ENCODE measurements at places on chromosomes 1 and 21.

DNA sequence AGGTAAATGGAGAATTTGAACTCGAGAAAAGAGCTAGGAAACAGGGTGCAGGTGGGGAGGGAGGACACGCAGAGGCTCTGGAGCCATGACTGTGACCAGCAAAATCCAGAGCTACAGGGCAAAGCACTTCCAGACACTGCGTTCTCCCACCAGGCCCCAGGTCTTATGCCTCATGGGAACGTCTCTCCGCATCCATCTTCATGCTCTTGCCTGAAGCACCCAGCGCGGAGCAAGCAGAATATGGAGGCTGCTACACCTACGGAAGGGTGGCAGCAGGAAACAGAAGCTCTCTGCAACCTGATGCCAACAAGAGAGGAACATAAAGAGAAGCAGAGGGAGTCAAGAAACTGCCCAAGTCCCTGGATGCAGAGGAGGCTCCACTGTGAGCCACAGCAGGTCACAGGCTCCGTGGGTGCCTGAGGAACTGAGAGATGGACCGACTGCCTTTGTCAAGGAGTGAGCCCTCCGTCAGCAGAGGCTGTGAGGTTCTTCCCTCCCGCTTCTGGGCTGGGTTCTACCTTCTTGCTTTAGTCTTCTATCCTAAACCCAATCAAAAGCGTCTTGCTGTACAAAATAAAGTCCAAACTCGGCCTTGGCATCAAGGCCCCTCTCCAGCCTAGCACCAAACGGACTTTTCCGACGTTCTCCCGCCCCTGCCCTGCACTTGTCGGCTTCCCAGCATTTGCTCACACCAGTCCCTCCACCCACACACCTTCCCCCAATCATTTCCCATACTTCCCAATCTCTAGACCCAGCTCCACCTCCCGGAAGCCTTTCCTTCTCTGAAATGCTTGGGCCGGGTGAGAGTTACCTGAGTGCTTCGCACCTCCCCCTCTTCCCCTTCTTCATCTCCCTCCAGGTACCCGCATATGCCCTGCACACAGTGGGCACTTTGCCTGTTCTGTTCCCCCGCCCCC, 930 bp downstream of the DHCR24 start:
- DNase-seq = no peak

DNA sequence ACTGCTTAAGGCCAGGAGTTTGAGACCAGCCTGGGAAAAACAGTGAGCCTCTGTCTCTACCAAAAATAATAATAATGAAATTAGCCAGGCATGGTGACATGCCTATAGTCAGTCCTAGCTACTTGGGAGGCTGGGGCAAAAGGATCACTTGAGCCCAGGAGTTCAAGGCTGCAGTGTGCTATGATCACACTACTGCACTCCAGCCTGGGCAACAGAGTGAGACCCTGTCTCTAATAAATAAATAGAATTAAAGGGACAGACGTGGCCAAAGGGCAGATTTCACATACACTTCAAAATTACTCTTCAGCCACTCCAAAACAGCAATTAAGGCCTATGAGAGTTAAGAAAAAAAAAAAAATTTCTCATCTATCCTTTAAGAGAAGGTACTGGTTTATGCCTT, 45.7 kb downstream of the GATAD2B start:
- no peak for DNase-seq

DNA sequence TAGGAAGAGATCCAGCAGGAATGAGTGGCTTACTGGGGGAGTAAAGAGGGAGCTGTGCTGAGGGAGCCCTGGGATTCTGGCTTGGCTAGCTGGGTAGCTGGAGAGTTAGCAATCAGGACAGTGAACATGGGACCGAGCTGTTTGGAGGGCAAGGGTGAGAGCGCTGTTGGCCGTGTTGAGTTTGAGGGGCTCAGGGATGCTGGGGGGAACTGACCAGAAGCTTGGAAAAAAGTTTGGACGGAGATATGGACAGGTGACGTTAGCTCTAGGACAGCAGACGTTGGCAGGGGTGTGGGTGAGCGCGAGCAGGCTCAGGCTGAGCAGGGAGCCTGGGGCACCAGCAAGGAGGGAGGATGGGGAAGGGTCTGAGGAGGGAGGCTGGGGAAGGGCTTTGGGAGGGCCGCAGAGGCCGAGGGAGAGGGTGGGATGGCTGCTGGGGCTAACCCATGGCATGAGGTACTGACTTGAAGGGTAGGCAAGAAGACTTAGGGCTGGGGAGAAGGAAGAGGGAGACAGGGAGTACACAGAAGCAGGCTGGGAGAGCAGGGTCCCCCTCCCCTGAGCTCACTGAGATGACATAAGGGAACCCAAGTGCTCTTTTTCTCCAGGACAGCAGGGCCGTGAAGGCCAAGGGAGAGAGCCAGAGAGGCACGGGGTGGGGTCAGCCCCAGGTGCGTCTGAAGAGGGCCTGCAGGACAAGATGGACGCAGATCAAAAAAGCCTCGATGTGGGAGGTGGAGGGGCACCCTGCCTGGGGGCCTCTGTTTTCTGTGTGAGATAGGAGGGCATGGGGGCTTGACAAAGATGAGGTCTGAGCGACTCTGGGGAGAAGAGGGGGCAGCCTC, 8.2 kb downstream of the SH2D2A start:
- no peak for DNase-seq

- no peak for DNase-seq
Measured at GRCh38 chr1:76835203-76835602, 32.1 kb upstream of the ST6GALNAC5 start.

- no peak for DNase-seq
Measured at GRCh38 chr1:160625321-160625720, 21.5 kb downstream of the SLAMF1 start.

- no peak for DNase-seq
Measured at GRCh38 chr1:231369282-231369681, 31.2 kb downstream of the SPRTN start.

All from CD4-positive, alpha-beta T cell treated with Interleukin-15 for 4 hours (primary cell).